Transverse colon (tissue), 4 donors: ENCODE measurements at places on chromosomes 13 and 19. TPM values are rescaled to one million over a fixed set of nuclear protein-coding genes. Genes with fewer than 3 reads are reported as not detected.

LRRC8E gene
- total RNA-seq = 1.5 TPM

RASA3 gene
- total RNA-seq = 8.5 TPM

RNF225 gene
- total RNA-seq = not detected

KCNJ14 gene
- total RNA-seq = not detected

DNA sequence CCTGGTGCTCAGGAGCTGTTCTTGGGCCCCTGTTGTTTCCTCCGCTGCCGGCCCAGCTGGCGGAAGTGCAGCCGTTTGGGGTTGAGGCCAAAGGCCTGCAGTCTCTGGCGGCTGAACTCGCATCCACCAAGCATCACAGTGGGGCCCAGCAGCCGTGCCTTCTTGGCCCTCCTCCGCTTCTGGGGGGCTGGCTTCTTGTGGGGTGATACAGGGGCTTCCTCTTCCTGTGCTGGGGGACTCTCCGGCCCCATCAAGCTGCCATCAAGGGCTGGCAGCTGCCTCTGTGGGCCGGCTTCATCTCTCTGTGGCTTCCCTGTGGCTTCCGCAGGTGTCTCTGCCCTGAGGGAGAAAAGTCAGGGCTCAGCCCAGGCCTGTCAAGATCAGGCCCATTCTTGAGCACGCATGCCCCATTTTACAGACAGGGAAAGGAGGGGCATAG lies 10.3 kb downstream of the ATG4D start:
- peak; percentile 46 for DNase-seq
- peaks cover 34% of the 10 kb centered on the region for H3K36me3 ChIP-seq
- H3K4me1 ChIP-seq = peaks cover 41% of the 10 kb centered on the region
- no peaks in the 10 kb centered on the region for H3K27me3 ChIP-seq
- H3K27ac ChIP-seq = peak overlapping the region; percentile 10

GRCh38 chr19:57280962-57281400 lies 696 bp downstream of the ZNF460 start:
- H3K27ac ChIP-seq = peak overlapping the region; percentile 99
- no peaks in the 10 kb centered on the region for H3K27me3 ChIP-seq
- peak overlapping the region; percentile 88 for H3K4me3 ChIP-seq
- no peaks in the 10 kb centered on the region for H3K36me3 ChIP-seq
- no peak for DNase-seq

DNA sequence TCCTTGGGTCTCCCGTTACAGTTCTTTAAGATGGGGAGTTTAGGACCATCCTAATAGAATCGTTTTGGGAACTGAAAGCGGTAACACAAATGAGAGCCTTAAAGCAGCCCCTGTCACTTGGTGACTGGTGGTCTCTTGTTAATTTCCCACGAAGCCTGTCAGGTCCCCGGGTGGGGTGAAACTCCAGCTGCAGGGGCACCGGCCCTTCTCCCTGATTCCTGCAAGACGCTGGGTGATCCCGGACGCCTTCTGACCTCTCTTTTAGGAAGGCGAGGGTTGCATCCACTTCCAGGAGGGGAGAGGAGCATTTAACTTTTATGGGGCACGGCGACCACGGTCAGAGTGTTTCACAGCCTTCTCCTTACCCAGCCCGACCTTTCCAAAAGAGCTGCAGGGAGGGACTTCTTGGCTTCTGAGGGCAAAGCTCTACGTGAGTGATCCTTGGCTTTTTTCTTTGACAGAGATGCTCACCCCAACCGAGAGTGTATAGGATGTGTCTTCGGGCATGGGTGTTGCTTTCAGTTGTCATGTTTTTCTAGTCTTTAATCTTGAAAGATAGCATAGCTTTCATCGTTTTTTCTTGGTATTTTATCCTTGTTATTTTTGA lies 688 bp downstream of the ZNF225 start:
- no peaks in the 10 kb centered on the region for H3K36me3 ChIP-seq
- H3K27me3 ChIP-seq = no peaks in the 10 kb centered on the region
- H3K27ac ChIP-seq = peak overlapping the region; percentile 83
- peak overlapping the region; percentile 84 for H3K4me3 ChIP-seq

- H3K4me3 ChIP-seq = no peak within 1 kb of the TSS
- H3K27me3 ChIP-seq = peaks cover 12% of the 10 kb centered on the region
- H3K4me1 ChIP-seq = no peaks in the 10 kb centered on the region
- H3K36me3 ChIP-seq = no peaks in the 10 kb centered on the region
- DNase-seq = peak; percentile 66
Observed at GRCh38 chr19:41575998-41576397, at the start of gene CEACAM21. TSS of gene CEACAM21 (plus strand) at chr19:41576166. CDS start at chr19:41576275, 109 bp downstream.

DNA sequence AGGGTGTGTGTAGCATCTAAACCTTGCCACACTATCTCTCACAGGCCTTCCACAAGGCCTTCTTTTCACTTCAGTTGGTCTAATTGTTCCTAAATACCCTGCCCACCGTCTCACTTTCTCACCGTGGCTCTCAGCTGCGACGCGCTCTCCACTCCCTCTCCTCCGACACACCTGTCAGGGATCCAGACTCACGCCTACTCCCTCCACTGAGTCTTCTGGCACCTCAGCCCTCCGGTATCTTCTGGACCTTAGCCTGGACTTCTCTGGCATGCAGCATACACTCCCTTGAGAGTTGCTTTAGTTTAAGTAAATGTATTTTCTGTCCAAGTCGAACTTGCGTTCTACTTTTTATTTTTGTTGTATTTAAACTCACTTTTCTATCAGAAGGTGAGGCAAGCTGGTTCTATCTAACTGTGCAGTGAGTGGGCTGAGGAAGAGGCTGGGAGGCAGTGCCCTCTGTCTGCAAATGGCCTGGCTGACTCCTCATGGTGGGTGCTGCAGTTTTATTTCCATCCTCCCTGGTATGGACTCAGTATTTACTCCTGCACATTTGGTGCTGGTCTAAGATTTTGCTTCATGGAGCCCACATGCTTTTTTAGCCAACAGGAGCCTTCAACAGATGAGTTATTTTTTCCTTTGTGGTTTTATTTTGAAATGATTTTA lies 28.5 kb upstream of the ARGLU1 start:
- no peaks in the 10 kb centered on the region for H3K27me3 ChIP-seq
- no peak overlapping the region for H3K4me3 ChIP-seq
- DNase-seq = no peak
- H3K36me3 ChIP-seq = no peaks in the 10 kb centered on the region

DNA sequence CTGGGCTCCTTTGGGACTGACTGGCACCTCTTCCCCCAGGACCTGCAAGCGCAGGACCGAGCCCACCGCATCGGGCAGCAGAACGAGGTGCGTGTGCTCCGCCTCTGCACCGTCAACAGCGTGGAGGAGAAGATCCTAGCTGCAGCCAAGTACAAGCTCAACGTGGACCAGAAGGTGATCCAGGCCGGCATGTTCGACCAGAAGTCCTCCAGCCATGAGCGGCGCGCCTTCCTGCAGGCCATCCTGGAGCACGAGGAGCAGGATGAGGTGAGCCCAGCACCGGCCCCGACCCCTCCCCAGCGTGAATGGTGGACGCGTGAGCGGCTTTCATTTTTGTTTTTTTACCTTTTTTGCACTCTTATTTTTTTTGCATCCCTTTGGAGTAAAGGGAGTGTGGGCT lies 56.0 kb upstream of the LDLR start:
- H3K4me3 ChIP-seq = no peak overlapping the region
- no peaks in the 10 kb centered on the region for H3K27me3 ChIP-seq
- no peak overlapping the region for H3K27ac ChIP-seq

DNA sequence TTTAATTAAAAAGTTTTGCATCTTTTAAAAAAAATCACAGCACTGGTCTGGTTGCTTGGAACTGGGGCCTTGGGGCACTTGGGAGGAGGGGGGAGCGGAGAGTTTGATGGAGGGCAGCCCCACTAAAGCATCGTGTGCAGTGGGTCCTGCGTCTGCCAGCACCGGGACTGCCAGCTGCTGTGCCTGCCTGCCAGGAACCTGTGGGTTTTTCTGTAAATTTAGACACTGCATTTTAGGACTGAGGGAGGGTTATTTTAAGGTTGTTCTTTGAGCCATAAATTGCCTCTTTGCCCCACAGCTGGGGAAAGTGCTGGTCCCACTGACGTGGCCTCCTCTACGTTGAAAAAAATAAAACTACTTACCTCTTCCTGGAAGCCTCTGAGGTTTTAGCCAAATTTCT lies 2.9 kb downstream of the KLF2 start:
- H3K27ac ChIP-seq = peak overlapping the region; percentile 84
- DNase-seq = peak; percentile 39
- peak overlapping the region; percentile 53 for H3K4me3 ChIP-seq
- H3K27me3 ChIP-seq = no peaks in the 10 kb centered on the region
- H3K4me1 ChIP-seq = peaks cover 4% of the 10 kb centered on the region
- no peaks in the 10 kb centered on the region for H3K36me3 ChIP-seq

DNA sequence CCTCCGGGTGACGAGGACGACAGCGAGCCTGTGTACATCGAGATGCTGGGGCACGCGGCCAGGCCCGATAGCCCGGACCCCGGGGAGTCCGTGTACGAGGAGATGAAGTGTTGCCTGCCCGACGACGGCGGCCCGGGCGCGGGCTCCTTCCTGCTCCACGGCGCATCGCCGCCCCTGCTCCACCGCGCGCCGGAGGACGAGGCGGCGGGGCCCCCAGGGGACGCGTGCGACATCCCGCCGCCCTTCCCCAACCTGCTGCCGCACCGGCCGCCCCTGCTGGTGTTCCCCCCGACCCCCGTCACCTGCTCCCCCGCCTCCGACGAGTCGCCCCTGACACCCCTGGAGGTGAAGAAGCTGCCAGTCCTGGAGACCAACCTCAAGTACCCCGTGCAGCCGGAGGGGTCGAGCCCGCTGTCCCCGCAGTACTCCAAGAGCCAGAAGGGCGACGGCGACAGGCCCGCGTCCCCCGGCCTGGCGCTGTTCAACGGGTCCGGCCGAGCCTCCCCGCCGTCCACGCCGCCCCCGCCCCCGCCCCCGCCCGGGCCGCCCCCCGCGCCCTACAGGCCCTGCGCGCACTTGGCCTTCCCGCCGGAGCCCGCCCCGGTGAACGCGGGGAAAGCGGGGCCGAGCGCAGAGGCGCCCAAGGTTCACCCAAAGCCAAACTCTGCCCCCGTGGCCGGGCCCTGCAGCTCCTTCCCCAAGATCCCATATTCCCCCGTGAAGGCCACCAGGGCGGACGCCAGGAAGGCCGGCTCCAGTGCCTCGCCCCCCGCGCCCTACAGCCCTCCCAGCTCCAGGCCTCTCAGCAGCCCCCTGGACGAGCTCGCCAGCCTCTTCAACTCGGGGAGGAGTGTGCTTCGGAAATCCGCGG lies 511.3 kb downstream of the MYO16 start:
- H3K4me3 ChIP-seq = peak overlapping the region; percentile 28
- no peak for DNase-seq
- H3K27me3 ChIP-seq = peaks cover 30% of the 10 kb centered on the region
- peaks cover 4% of the 10 kb centered on the region for H3K4me1 ChIP-seq
- H3K36me3 ChIP-seq = no peaks in the 10 kb centered on the region

GRCh38 chr13:81089371-81090157 lies 748.6 kb upstream of the SPRY2 start:
- H3K4me3 ChIP-seq = no peak overlapping the region
- H3K4me1 ChIP-seq = no peaks in the 10 kb centered on the region
- DNase-seq = no peak
- H3K36me3 ChIP-seq = no peaks in the 10 kb centered on the region
- no peak overlapping the region for H3K27ac ChIP-seq
- no peaks in the 10 kb centered on the region for H3K27me3 ChIP-seq

DNA sequence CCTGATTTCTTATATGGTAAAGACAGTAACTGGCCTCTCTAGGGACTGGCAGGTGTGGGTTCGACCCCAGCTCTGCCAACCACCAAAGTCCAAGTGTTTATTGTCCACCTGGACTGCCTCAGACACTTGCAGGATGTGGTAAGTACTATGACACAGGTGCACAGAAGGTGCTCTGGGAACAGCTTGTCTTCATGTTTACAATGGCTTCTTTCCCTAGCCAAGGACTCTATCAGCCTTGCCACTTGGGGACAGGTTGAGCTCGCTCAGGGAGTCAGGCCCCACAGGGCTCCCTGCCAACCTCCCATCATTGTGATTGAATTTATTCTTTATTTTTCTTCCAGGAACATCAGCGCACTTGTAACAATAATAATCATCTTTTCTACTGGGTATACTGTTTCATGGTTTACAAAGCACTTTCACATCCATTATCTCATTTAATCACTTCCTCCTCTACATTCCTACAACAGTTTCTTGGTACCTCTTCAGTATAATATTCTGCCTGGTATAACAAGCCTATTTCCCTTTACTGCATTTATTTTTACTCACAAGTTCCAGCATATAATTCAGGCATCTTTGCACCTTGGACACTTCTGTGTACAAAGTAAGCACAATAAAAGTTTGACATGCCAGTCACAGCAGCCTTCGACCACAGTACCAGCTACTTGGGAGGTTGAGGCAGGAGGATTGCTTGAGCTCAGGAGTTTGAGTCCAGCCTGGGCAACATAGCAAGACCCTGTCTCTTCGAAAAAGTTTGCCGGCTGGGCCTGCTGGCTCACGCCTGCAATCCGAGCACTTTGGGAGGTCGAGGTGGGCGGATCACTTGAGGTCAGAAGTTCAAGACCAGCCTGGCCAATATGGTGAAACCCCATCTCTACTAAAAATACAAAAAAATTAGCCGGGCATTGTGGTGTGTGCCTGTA lies 24.2 kb upstream of the GATAD2A start:
- peak; percentile 42 for DNase-seq
- no peak overlapping the region for H3K4me3 ChIP-seq
- H3K4me1 ChIP-seq = peaks cover 18% of the 10 kb centered on the region
- no peaks in the 10 kb centered on the region for H3K36me3 ChIP-seq

GRCh38 chr13:102203718-102204117 lies 198.1 kb downstream of the FGF14 start:
- no peaks in the 10 kb centered on the region for H3K4me1 ChIP-seq
- DNase-seq = no peak
- H3K4me3 ChIP-seq = no peak overlapping the region
- no peaks in the 10 kb centered on the region for H3K36me3 ChIP-seq

DNA sequence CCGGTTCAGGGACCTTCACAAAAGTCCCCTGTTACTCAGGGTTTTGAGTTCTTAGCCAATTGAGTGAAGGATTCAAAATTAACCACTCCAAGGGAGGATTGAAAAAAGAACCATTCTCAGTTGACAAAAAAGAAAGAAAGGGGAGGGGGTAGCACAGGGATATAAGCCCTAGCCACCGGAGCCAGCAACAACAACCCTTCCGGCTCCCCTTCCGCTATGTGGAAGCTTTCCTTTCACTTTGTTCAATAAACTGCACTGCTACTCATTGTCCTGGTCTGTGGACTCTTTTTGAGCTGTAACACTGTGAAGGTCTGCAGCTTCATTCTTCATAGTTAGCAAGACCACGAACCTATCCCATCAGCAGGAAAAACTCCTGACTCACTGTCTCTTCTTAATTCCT lies 1488.1 kb upstream of the PRR20A start:
- H3K27me3 ChIP-seq = no peaks in the 10 kb centered on the region
- no peak overlapping the region for H3K4me3 ChIP-seq
- no peak overlapping the region for H3K27ac ChIP-seq
- H3K36me3 ChIP-seq = no peaks in the 10 kb centered on the region
- no peaks in the 10 kb centered on the region for H3K4me1 ChIP-seq

GRCh38 chr13:42777467-42777866 lies 3.9 kb upstream of the FAM216B start:
- H3K36me3 ChIP-seq = no peaks in the 10 kb centered on the region
- no peak overlapping the region for H3K4me3 ChIP-seq
- no peaks in the 10 kb centered on the region for H3K27me3 ChIP-seq

DNA sequence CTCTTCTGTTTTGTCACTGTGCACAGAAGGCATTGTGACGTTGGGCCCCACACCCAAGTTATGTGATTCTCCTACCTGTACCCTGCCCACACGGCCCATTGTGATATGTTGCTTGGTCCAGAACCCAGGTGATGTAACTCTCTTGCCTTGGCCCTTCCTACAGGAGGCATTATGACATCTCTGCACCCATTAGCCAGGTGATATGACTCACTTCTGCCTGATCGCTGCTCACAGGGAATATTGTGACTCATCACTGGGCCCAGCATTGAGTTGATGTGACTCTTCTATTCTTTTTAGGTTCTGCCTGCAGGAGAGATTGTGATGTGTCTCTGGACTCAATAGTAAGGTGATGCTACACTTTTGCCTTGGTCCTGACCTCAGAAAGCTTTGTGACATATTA lies 65.4 kb upstream of the ZNF91 start:
- H3K4me1 ChIP-seq = no peaks in the 10 kb centered on the region
- H3K27ac ChIP-seq = no peak overlapping the region
- no peaks in the 10 kb centered on the region for H3K27me3 ChIP-seq
- no peaks in the 10 kb centered on the region for H3K36me3 ChIP-seq
